ENCODE measurements at places on chromosomes 16 and 17.
A peak's percentile ranks its signal among the peaks of the same experiment; 100 is the strongest.

DNA sequence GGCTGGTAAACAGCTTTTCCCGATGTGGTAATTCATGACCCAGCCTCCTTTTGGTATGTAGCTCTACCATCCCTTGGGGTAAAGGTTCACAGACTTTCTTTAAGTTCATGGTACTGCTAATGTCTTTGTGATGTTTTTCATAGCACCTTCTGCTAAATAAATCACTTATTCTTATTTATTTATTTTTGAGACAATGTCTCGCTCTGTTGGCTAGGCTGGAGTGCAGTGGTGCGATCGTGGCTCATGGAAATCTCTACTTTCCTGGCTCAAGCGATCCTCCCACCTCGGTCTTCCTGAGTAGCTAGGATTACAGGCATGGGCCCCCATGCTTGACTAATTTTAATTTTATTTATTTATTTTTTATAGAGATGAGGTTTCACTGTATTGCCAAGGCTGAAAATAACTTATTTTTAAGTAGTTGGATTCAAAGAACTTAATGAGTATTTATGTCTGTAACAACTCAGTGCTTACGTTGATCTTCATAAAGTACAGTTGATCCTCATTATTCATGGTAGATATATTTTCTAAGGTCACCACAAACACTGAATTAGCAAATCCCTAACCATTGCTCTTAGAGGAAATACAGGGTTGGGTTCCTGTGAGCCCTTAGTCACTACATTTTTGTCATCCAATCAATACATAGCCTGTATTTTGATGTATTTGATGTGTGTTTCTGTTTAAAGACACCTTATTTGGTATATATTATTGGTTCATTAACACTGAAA is 97.1 kb downstream of the SHISA9 start:
- DNase-seq: no peak

DNA sequence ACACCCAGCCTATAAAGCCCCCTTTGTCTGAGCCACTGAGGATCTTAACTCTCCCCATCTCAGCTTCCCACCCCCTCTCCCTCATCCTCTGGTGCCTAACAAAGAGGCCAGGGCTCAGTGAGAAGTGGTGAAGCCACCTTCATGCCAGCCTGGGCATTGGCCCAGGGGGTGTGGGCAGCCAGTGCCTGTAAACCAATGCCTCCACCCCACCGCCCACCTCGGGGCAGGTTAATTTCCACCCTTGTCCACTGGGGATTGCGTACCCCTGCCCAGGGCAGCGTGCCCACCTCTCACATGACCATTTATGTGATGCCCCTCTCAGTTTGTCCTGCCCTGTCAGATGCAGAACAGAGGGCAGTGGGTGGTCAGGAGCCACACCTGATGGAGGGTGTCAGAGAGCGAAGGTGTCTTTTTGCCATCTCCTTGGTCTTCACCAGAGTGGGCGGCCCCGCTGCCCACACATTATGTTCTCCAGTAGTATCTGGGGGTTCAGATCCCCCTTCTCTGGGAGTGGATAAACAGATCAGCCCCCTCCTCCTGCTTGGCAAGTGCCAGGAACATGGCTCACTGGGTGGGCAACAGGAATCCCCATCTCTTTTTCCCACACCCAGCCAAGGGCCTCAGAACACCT is 10.1 kb upstream of the ARHGAP23 start:
- DNase-seq: no peak

DNA sequence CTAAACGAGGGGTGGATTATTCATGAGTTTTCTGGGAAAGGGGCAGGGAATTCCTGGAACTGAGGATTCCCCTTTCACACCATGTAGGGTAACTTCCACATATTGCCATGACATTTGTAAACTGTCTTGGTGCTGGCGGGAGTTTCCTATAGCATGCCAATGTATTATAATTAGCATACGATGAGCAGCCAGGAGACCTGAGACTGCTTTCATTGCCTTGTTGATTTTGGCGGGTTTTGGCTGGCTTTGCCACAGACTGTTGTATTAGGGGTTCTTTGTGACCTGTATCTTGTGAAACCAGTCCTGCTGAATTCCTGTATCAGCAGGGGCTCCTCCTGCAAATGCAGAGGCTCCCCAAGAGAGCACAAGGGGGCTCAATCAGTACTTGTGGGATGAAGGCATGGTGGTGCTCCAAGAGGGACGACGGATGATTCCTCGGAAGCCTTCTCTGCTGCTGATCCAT is 104.4 kb upstream of the CACNG5 start:
- DNase-seq: no peak

DNA sequence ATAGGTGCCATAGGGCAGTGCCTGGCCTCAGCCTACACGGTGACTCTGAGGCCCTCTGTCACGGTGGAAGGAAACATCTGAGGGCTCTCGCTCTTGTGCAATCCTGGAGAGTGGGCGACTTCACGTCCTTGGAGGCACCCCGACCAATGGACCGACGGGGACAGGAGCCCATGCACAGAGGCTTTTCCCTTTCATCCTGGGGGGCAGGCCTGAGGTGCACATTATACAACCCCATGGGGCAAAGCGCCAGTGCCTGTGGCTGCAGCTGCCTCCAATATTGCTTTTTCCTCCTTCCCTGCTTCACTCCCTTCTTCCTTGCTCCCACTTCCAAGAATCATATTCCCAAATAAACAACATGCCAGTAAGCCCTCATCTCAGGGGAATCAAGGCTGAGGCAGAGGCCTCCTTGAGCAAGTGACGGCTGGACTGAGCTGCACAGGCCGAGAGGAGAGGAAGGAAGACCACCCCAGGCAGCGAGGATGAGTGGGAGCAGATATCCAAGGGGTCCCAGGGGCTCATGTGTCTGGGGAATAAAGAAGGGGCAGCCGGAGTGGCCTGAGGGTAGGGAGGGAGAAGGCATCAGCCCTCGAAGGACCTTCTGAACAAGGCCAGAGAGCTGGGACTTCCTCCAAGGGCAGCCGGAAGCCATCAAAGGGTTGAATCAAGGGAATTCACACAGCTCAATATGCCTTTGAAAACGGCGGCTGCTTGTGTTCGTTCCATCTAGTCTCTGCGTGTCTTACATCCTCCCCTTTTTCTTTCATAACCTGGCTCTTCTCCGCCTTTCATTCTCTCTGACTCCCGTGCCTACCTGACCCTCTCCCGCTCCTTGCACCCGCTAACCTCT is 42.6 kb upstream of the RPL38 start:
- DNase-seq: no peak

- DNase-seq: no peak
Observed at GRCh38 chr17:61321344-61321743, 78.3 kb upstream of the TBX2 start.

DNA sequence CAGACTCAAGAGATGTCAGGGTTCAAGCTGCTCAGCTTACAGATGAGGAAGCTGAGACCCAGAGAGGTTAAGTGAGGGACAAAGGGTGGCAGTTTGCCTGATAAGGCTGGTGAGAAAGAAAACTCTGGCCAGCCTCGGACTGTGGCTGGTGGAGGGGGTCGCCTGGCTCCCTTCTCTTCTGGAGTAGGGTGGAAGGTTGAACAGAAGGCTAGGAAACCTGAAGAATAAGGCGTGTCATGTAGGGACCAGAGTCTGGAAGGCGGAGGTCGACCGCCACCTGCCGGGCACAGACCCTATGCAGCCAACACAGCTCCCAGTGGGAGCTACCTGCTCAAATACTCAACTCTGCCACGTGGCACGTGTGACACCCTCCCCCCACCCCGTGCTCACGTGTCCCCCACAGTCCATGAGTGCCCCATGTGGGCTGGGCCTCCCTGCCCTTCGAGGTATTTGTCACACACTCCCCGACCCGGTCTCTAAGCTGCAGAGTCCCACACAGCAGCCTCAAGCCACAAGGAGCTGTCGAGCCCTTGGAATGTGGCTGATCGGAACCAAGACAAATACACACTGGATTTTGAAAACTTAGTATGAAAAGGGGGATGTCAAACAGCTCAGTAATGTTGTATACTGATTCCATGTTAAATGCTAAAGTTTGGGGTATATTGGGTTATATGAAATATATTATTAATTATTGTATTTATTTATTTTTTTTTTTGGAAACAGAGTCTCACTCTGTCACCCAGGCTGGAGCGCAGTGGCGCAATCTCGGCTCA is 11.8 kb downstream of the HID1 start:
- DNase-seq: peak; percentile 29

DNA sequence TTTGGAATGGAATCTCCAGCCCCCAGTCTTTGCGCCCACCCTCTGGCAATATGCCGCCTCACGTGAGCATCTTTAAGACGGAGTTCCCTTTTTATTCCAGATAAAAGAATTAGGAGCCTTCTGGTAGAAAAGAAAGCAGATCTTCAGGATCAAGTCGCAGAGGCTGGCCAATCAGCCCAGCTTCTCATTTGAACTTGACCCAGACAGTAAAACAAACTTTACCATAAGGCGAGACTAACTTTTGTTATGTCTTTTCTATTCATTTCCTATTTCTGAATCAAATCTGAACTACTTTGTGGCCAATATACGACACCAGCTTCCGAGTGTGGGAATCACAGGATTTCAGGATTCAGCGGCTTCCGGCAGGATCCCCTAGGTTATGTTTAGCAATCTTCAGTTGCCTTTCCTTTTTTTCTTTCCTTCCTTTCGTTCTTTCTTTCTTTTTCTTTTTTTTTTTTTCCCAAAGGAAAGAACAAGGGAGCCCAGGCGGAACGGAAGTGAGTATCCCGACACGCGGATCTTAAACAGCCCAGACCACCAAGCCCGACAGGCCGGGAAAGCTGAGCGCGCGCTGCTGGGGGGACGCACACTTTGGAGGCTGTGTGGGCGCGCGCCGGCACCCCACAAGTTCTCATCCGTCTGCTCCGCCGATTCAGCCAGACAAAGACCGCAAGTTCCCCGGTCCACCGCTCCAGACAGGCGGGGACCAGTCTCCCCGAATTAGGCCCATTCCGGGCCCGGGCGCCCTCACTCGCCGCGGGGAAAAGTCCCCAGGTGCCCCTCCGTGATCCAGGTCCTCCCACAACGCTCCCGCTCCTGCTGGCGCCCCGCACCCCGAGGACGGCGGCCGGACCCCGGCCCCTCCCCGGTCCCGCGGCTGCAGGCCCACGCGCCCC is 633 bp downstream of the TBC1D16 start:
- peak; percentile 15 for DNase-seq

DNA sequence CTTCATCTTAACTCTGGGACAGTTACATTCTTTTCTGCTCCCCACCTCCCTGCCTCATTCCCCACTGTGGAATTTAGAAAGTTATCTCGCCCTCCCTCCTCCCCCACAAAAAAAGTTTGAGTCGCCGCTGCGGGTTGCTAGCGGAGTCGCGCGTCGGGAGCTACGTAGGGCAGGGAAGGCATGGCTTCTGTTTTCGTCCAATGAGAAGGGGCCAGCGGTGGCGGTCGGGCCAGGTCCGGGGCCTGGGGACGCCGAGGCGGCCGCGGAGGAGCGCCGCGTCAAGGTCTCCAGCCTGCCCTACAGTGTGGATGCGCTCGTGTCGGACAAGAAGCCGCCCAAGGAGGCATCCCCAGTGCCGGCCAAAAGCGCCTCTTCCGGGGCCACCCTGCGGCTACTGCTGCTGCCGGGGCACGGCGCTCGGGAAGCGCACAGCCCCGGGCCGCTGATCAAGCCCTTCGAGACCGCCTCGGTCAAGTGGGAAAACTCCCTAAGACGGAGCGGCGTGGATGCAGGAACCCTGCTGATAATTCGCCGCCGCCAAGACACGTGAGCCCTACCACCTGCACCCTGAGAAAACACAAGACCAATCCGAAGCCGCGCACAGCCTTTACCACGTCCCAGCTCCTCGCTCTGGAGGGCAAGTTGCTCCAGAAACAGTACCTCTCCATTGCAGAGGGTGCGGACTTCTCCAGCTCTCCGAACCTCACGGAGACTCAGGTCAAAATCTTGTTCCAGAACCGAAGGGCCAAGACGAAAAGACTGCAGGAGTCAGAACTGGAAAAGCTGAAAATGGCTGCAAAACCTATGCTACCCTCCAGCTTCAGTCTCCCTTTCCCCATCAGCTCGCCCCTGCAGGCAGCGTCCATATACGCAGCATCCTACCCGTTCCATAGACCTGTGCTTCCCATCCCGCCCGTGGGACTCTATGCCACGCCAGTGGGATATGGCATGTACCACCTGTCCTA is 8.9 kb downstream of the OR4D1 start:
- DNase-seq: no peak

DNA sequence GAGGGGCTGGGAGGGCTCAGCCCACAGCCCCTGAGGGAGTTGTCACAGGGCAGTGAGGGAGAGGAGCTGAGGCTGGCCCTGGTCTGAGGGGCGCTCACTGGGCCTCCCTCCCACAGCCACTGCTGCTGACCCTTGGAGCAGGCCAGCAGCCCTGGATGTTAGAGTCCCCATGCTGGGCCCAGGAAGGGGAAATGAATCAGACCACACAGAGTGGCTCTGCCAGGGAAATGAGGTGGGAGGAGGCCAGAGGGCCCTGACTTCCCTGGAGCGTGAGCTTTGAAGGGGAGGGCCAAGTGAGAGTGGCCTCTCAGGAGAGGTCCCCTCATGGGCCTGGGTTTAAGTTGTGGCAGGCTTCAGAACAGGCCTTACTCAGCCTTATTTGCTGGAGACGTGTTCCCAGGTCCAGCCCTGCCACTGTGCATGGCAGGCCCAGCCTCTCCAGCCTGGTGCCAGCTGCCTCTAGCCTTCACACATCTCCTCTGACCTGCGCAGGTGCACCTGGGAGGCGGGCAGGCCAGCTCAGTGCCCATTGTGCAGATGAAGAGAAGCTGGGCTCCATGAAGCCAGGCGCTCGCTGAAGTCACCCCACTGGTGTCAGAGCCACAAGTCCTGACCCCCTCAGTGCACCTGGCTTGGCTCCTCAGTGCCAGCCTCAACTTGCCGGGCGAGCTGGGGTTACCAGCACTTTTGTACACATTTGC is 15.4 kb downstream of the GPT2 start:
- DNase-seq: no peak

DNA sequence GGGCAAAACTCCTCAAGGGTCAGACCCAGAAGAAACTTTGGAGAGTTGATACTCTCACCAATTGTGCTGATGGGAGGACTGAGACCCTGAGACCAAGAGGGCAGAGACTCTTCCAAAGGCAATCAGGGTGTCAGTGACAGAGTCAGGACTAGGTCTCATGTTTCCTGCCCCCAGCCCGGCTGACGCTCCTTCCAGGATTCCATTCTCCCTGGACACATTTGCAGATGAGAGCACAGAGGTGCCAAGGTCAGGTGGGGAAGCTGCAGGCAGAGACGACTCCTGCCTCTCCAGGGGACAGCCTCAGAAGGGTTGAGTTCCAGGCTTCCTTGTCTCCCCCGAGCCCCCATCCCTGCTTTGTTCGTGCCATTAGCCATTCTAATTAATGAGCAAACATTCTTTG is 174.1 kb downstream of the WSCD1 start:
- no peak for DNase-seq

GRCh38 chr17:70336411-70336810 is 167.1 kb downstream of the KCNJ2 start:
- DNase-seq: no peak

- no peak for DNase-seq
Observed at GRCh38 chr17:83179811-83180210, 100.4 kb downstream of the METRNL start.
